ENCODE measurements at places on chromosomes 5 and 9.

DNA sequence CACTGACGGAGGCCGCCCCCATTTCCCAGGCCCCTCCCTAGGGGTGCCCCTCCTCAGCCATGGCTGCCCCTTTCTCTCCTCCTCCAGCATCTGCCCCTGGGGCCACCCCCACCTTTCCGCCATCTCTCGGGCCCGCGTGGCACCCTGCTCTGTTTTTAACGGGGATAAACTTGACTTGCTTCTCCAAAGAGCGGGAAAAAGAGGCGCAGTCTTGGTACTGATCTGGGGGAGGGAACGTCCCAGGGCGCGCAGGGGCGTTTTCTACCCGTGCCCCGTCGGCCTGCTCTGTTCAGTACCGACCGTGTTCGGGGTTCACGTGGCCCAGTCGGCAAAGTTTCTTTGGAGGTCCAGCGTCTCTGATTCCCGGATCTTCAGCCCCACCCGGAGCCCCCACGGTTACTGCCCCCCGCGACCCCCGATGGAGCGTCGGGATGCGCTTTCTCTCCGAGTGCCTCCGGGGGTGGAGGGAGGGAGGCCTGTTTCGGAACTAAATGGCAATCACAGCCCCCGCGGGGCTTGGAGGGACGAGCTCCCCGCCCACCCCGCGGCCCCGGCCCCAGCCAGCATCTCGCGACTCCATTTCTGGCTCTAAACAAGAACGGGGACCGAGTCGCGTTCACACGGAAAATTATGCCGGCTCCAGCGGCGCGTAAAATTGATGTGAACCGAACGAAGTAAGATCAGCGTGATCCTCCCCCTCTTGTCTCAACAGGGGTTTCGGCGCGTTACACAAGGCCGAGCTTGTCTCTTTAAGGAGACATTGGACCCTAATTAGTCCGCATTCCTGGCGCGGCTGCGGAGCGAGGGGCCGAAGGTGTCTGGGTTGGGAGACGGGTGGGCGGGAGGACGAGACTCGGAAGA lies 1.1 kb upstream of the TLE4 start:
- no peak for DNase-seq

GRCh38 chr9:104993291-104993963 lies 65.5 kb upstream of the ABCA1 start:
- DNase-seq = no peak

GRCh38 chr5:157369507-157369906 lies 90.5 kb upstream of the NIPAL4 start:
- DNase-seq = no peak

DNA sequence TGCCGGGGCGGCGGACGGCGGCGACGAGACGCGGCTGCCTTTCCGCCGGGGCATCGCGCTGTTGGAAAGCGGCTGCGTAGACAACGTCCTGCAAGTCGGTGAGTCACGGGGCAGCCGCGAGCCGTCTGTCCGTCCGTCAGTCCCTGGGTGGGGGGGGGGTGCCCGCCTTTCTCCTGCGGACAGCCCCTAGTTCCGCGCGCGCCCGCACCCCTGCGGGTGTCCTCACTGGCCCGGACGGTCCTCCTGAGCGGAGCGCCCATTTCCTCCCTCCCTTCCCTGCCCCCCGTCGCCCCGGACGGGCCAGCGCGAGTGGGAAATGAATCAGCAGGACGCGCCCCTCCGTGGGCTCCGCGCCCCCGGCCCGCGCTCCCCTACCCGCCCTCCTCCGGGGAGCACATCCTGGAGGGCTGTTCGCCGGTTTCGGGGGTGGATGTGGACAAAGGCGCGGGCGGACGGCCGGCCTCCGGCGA lies 828 bp downstream of the ZSWIM6 start:
- no peak for DNase-seq

DNA sequence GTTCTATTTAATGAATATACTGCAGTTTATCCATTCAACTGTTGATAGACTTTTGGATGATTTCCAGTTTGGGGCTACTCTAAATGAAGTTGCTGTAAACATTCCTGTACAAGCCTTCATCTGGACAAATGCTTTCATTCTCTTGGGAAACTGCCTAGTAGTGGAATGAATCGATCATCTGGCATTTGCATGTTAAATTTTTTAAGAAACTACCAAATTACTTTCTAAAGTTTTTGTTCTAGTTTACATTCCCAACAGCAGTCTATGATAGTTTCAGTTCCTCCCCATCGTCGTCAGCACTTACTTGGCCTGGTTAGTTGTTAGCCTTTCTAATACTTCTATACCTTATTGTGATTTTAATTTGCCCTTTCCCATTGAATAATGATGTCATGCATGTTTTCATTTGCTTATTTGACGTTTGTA lies 306.3 kb downstream of the FER start:
- no peak for DNase-seq

- no peak for DNase-seq
These were observed 249.0 kb downstream of the ARHGAP26 start for GRCh38 chr5:143019157-143019556.

GRCh38 chr5:159274676-159275075 lies 11.6 kb downstream of the UBLCP1 start:
- DNase-seq = no peak

DNA sequence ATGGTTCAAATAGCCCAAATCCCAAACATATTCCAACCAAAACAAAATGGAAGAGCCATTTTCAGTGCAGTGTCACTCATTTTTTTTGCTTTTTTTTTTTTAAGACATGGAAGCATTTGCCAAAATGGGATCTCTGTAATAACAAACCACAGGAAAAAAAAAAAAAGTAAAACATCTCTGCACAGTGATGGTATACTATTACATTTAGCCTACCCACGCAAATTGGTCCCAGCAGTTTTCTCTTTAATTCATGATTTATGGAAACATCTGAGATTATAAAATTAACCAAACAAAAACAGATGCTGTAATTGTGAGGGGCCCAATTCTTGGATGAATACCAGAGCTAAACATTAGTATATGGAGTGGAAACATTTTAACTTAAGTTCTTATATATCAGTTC lies 566.6 kb downstream of the ZNF608 start:
- DNase-seq = no peak

GRCh38 chr5:143401227-143402016 lies 2.1 kb downstream of the NR3C1 start:
- DNase-seq = no peak

DNA sequence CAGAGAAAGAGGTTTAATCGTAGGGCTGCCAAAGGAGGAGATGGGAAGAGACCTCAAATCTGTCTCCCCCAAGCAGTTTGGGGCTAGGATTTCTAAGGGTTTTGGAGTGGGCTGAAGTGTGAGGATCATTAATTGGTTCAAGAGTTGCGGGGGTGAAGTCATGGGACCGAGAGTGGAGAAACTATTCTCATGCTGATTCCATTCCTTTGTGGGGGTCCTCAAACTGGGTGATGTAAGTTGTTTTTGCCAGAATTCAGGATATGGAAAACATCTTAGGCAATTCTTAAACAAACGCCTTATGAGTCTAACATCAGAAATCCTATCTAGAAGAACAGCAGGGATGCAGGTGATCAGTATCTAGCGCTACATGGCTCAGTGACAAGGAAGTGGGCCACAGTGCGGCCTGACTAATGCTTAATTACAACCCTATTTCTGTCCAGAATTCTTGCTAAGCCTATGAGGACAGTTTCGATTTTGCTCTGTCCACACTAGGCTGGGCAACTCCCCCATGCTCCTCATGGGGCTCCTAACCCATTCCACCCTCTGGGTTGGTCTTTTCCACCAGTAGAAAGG lies 27.7 kb upstream of the TRIO start:
- DNase-seq = no peak

- no peak for DNase-seq
These were observed 197.7 kb downstream of the MCTP1 start for GRCh38 chr5:95086927-95087815.

DNA sequence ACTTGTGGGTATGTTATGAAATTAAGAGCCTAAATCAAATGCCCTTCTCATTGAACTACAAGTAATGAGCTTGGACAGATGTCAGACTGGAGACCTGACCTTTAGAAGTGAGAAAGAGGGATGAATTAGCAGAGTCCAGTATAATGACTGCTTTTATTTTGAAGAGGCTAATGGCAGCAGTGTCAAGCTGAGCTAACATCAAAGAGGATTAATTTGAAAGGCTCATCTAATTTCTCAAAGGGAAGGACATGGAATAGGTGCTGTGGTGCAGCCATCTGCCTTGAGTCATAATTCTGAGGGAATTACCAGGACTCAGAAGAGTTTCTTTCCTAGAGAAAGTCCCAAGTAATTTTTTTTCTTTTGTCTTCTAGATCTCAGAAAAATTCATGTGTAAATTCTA lies 57.6 kb downstream of the FAM81B start:
- DNase-seq = no peak

DNA sequence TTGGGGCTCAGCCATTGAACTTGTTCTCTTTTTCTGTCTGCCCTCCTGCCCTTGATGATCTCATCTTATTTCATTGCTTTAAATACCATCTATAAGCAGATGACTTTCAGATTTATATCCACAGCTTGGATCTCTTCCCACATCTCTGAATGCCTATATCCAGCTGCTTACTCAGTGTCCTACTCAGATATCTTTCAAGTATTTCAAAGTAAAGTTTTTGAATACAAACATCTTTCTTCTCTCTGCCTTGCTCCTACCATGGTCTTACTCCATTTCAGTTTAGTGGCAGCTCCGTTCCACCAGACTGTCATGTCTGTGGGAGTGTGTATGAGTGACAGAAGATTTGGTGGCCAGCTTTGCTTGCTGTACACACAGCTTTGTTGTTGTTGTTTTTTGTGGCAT lies 59.7 kb downstream of the ERBIN start:
- DNase-seq = no peak

- no peak for DNase-seq
These were observed 23.0 kb downstream of the CDH10 start for GRCh38 chr5:24621792-24622191.

- no peak for DNase-seq
These were observed 3.5 kb upstream of the SLC38A9 start for GRCh38 chr5:55715519-55716078.
